Substantia nigra (tissue), 51 donors: ENCODE measurements at places on chromosomes 4 and X.

GRCh38 chr4:1512738-1513660 lies 106.8 kb upstream of the NKX1-1 start:
- no peak for DNase-seq

- no peak for DNase-seq
These were observed 29.9 kb downstream of the CASP6 start for GRCh38 chr4:109673303-109673702.

GRCh38 chr4:103144926-103145325 lies 45.3 kb upstream of the BDH2 start:
- DNase-seq = no peak

- DNase-seq = no peak
These were observed 594.1 kb downstream of the GLUD2 start for GRCh38 chrX:121641560-121641959.

GRCh38 chrX:102744307-102744706 lies 23.8 kb downstream of the GPRASP3 start:
- no peak for DNase-seq

DNA sequence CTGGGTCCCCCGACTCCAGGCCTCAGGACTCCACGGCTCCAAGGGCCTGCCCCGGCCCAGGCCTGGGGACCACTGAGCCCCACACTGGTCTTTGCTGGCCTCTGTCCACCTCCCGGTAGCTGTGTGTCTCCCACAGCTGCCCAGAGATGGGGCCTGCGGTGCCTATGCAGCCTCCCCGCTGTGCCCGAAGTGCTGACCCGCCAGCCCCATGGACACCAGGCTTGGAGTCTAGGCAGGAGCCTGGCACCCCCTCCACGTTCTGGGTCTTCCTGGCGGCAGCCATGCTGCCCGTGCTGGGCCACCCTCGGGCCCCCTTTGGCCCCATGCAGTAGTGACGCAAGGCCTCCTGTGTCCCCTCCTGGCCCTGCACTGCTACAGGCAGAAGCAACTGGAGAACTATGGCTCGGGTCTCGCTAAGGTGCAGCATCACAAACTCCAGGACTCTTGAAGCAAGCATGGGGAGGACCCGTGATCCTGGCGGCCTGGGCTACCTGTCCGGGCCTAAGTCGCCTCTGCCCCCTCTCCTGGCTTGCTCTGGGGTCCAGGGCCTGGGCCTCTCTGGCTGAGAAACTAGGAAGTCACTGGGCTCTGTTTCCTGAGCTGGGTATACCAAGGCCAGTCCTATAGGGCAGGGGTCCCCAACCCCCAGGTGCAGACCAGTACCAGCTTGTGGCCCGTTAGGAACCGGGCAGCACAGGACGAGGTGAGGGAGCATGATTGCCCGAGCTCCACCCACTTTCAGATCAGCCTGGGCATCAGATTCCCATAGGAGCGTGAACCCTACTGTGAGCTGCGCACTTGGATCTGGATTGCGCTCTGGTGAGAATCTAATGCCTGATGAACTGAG lies 917 bp downstream of the MYL5 start:
- no peak for DNase-seq

- DNase-seq = no peak
These were observed 15.1 kb upstream of the AFF1 start for GRCh38 chr4:86919561-86920223.
